GM23248 (cell line): ENCODE measurements at places on chromosomes 4 and X. TPM values are rescaled to one million over a fixed set of nuclear protein-coding genes. Genes with fewer than 3 reads are reported as not detected.
A peak's percentile ranks its signal among the peaks of the same experiment; 100 is the strongest.

DNA sequence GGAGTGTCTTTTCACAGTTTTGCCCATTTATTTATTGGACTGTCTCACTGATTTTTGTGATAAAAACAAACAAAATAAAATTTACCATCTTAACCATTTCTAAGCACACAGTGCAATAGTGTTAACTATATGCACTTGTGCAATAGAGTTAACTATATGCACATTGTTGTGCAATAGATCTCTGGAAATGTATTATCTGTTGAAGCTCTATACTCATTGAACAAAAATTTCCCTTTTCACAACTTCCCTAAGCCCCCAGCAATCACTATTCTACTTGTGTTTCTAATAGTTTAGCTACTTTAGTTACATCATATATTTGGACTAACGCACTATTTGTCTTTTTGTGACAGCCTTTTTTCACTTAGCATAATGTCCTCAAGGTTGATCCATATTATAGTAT is 59.7 kb upstream of the BEX4 start:
- peak; percentile 32 for DNase-seq

DNA sequence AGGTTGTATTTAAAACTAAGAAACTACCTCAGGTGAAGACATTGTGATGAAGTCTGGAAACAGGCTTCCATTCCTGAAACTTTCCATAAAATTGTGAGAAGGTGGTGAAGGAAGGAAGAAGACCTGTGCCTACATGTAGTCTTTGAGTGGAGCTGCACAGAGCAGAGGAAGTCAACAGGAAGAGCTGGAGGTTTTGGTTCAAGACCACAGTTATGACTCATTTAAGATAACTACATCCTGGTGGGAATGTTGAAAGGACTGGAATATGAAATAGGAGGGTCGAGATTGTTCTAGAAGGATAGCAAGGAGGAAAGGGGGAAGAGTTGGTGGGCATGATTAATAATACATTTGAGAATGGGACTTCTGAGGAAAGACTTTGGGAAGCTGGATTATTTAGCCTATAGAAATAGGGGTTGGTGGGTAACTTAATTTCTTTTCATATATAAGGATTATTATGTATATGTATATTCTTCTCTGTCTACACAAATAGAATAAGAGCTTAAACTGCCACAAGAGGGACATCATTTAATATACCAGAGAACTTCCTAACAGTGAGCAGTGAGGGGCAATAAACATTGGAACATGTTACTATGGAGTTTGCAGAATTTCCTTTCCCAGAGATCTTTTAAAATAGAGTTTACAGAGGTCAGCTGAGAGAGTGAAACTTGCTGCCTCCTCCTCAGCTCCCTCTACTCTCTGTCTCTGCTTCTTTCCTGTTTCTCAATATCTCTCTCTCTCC is 23.5 kb downstream of the AWAT2 start:
- DNase-seq: no peak

GRCh38 chr4:147768113-147768512 is 36.2 kb downstream of the ARHGAP10 start:
- DNase-seq: peak; percentile 81

DNA sequence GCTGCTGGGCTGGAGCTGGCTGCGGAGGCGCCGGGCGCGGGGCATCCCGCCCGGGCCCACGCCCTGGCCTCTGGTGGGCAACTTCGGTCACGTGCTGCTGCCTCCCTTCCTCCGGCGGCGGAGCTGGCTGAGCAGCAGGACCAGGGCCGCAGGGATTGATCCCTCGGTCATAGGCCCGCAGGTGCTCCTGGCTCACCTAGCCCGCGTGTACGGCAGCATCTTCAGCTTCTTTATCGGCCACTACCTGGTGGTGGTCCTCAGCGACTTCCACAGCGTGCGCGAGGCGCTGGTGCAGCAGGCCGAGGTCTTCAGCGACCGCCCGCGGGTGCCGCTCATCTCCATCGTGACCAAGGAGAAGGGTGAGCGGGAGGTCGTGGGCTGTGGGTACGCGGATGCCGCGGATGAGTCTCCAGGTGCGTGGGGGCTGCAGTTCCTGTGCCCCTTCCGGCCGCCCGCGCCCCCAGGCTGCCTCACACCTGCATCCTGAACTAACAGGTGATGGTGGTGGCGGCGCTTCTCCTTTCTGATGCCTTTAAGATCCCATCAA is 499 bp downstream of the CYP2U1 start:
- no peak for DNase-seq

DNA sequence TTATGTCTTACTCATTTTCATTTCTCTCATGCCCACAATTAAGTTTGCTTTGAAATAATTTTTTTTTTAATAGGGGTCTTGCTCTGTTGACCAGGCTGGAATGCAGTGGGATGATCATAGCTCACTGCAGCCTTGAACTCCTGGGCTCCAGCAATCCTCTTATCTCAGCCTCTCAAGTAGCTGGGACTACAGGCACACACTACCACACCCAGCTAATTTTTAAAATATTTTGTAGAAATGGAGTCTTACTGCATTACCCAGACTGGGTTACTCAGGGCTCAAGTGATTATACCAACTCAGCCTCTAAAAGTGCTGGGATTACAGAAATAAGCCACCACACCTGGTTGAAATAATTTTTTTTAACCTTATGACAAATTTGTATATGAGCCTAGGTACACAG is 19.2 kb upstream of the MAB21L2 start:
- DNase-seq: no peak

DNA sequence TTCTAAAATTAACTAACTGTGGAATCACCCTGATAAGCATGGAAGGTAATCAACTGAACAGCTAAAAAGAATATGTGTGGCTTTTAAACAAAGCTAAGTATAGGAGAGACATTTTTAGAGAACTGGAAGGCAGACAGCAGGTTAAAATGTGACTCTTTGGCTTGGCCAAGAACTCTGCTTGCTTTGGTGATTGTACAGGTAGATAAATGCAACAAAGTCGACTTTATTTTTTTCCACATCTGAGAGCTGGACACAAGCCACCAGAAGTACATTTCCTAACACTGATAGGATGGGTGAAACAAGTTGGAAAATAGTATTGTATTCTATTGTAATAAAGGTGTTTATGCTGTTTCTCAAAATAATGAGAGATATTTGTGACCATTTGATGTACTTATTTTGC is 84.1 kb downstream of the RBMX2 start:
- no peak for DNase-seq

The UNC5C gene
- not detected in 2 replicates for total RNA-seq

DNA sequence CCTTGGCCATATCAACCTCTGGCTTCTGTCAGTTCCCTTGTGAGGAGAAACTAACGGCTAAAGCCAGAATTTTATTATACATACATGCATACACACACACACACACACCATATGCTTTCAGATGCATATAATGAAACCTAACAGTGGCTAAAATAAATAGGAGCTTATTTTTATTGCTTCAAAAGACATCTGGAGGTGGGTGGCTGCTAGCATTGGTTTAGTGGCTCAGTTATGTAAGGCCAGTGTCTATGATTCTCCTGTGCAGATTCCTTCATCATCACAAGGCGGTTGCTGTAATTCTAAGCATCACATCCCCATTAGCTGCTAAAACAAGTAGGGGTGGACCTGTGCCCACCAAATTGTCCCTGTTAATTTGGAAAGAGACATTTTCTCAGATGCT is 110.8 kb downstream of the MAPK10 start:
- DNase-seq: no peak

The GPR101 gene
- total RNA-seq: not detected in 2 replicates

DNA sequence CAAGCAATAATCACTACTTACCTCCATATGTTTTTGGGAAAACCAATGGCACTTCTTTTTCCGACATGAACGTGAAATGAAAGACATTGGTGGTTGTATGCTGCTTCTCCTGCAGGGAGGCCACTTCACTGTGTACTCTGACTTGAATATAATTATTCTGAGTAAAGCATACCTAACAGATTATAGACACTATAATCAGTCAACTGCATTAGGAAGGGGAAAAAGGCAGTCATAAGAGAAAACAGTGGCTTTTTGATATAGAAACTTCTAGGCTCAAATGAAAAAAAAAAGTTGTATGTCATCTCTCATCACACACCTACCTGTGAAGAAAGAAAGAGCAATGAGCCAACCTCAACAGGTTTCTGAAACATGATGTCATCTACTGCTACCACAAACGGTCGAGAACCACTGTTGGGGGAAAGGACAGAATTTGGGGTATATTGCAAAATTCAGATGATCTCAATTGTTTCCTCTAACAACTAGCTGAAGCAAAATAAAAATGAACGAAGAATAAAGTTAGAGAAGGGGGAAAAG is 37.4 kb downstream of the PRDX4 start:
- DNase-seq: no peak

The SYN1 gene
- total RNA-seq: not detected in 2 replicates

The CCKAR gene
- not detected in 2 replicates for total RNA-seq

GRCh38 chr4:112648263-112649054 is 11.5 kb downstream of the LARP7 start:
- DNase-seq: no peak

DNA sequence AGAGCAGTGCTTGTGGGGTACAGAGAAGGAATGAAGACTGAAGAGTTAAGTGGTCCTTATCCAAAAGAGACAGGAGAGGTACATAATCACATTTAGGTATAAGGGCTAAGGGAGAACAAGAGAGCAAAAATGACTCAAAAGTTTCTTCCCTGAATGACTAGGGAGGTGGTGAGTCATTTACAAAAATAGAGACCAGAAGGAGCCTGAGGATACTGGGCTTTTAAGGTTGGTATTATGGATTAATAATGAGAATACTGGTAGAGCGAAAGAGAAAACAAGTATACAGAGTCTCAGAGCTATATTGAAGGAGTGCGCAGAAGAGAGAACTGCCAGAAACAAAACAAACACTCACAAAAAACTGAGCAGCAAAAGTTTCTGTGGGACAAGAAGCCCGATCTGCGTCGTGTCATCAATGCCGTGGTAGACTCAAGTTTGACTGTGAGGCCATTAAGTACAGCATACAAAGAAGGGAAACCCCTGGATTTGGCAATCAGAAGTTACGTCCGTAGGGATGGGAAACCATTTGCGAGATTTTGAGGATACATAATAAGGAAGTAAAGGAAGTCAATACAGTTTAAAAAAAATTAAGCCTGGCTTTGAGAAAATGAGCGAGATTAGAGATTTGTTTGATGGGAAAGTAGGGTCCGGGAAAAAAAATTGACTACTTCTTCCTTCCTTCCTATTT is 129.1 kb upstream of the STIM2 start:
- peak; percentile 42 for DNase-seq

DNA sequence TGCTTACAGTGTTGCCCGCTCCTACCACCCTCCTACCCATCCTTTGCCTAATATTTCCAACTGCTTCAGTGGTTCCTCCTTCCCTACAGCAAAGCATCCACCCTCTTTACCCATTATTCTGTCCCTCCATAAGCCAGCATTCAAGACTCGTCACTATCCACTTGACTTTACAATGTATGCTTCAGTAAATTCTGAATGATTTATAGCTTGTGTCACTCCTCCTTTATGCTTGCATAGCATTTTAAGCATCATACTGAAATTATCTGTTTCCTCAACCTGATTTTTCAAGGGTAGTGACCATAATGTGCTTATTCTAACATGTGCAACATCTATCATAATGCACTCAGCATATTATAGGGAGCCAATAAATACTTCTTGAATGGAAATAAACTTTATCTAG is 365.5 kb downstream of the RAB28 start:
- no peak for DNase-seq

The CITED1 gene
- not detected in 2 replicates for total RNA-seq

The MAGEB1 gene
- not detected in 2 replicates for total RNA-seq

The GLOD5 gene
- not detected in 2 replicates for total RNA-seq

DNA sequence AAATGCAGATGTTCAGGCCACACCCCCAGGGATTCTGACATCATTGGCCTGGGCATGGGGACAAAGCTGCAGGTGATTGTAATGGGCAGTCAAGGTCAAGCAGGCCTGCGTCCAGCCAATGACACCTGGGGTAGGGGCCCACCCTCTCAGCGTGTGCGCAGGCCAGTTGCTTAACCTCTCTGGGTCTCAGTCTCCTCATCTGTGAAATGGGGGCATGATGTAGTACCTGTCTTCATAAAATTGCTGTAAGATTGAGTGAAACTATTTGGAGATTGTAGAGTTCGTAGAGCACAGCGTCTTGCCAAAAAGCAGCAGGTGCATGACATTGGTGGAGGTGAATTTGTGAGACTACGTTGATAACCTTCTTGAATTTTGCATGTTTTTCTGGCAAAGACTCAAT is 21.2 kb downstream of the RS1 start:
- no peak for DNase-seq

The ADAMTS3 gene
- total RNA-seq: 0.43 and 1.3 TPM in 2 replicates

- peak; percentile 17 for DNase-seq
These were observed 99.0 kb downstream of the PHKA2 start for GRCh38 chrX:18884916-18885315.

The XAGE1B gene
- total RNA-seq: not detected in 2 replicates

DNA sequence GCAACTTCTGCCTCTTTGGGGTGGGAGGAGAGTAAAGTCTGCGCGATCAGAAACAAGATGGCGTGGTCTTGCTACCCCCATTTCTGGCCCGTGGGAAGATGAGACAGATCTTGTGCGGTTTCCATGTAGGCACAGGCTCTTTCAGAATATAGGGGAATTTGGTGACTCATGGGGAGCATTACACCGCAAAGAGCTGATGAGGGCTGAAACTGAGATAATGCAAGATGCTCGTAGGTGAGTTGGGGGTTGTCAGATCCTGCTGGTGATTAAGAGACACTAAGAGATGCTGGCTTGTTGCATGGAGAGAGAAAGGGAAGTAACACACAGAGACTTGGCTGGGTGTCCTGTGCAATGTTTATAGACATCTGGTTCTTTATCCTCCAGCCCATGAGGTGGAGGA is 1.5 kb downstream of the EVC start:
- peak; percentile 80 for DNase-seq

GRCh38 chrX:114334473-114334982 is 249.4 kb upstream of the HTR2C start:
- DNase-seq: no peak

The GPR34 gene
- total RNA-seq: not detected in 2 replicates

- DNase-seq: no peak
These were observed 408.5 kb downstream of the GLUD2 start for GRCh38 chrX:121455890-121456289.

GRCh38 chrX:111360839-111361238 is 51.2 kb downstream of the DCX start:
- no peak for DNase-seq

GRCh38 chr4:53055274-53055673 is 193.2 kb downstream of the RASL11B start:
- DNase-seq: peak; percentile 61

The MEPE gene
- not detected in 2 replicates for total RNA-seq

GRCh38 chr4:820230-821172 is 5.4 kb downstream of the CPLX1 start:
- no peak for DNase-seq

DNA sequence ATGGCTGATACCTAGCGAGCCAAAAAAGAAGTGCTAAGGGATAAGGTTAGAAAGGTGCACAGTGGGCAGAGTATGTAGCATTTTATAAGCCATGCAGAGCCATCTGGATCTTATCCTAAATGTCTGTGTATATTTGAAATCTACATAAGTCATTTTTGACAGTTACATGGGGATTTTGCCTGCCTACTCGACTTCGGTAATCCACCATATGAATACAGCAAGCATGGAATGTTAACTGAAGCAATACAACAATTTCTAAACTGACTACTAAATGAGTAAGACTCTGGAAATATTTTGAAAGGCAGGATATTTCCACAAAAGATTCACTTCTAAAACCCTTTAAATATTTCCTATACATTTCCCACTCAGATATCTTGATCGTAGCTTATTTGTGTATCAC is 122.5 kb downstream of the KCNIP4 start:
- DNase-seq: peak; percentile 14
